ENCODE measurements at places on chromosomes 2 and 18.

GRCh38 chr2:69771461-69771860 lies 29.5 kb downstream of the ANXA4 start:
- no peak for DNase-seq

GRCh38 chr2:776487-776886 lies 99.3 kb upstream of the TMEM18 start:
- no peak for DNase-seq

DNA sequence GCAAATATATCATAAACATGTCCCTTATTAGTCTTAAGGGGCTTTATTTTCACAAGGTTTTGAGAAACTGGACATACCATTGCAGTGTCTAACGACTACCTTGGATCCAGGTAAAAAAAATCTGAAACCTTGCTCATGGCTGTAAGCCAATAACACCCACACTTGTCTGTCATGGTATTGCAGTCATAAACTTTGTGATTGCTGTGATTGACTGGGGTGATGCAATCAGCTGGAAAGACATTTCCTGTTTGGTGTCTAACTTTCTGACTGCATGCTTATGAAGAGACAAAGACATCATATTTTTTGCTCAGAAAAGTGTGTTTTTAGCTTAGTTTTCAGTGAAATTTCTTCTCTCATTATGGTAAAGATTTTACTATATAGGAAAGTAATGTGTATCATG lies 635.0 kb downstream of the TSN start:
- DNase-seq = no peak

DNA sequence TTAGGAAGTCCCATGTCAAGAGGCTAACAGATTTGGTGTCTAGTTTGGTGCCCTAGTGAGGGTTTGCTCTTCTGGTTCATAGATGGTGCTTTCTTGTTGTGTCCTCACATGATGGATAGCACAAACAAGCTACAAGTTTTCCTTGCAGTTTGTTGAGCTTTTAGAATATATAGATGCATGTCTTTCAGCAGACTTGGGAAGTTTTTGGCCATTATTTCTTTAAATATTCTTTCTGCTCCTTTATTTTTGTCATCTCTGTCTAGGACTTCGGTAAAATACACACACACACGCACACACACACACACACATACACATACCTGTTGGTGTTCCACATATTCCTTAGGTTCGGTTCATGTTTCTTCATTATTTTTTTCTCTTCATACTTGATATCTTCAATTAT lies 81.5 kb upstream of the TEX51 start:
- DNase-seq = no peak

DNA sequence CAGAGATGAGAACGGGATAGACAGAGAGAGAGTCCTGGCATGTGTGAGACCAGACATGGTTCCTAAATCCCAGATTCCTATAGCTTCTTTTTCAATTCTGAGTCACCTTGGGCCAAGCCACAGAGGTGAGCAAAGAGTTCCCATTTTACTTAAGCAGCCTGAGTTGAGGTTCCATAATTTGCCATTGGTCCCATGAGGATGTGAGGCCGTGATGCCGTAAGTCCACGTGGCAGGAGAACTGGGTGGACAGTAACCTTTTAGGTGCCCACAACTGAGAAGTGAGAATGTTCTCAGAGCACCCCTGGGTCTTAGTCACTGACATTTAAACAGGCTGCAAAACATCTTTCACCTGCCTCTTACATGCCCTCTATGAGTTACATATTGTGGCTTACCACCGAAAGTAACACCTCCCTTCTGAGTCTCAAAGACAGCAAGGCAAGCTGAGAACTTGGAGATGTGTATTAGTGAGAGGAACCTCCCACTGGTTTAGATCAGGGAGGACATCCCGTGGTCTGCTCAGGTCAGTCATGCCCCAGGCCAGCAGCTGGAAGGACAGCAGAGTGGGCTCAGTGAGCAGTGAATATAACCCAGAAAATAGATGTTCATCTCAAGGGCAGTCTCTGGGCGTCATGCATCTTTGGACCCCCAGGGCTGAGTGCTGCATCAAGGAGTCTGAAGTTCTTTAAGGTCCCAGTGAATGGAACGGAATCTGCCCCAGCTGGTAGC lies 127.9 kb upstream of the LGALSL start:
- no peak for DNase-seq

- no peak for DNase-seq
These were observed 15.3 kb upstream of the PLB1 start for GRCh38 chr2:28480403-28481049.

Data from NCI-H226 (cell line).